Thoracic aorta (tissue), 2 donors: ENCODE measurements at places on chromosomes 5 and 9.

- DNase-seq = no peak
These were observed 222.5 kb downstream of the CHSY3 start for GRCh38 chr5:130126746-130127145.

DNA sequence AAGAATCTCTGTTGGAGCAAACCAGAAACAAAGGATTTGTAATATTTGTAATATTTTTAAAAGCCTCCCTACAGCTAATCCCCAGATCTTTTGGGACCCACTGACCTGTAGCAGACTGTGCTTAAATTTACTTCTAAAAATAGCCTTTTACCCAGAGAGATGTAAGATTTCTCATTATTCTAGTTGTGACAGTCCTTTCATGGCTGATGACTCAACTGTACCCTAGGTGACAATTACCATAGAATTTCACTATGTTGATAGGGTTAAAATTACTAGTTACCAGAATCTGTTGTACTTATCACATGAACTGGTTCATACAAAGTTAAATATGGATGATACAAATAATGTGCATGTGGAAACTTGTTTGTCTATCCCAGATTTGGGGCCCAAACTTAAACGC, 543.9 kb upstream of the SEMA6A start:
- DNase-seq = no peak

- DNase-seq = peak; percentile 32
These were observed 76.1 kb downstream of the NREP start for GRCh38 chr5:111680737-111681413.

- DNase-seq = no peak
These were observed 185.3 kb upstream of the WWC1 start for GRCh38 chr5:168106008-168106761.

GRCh38 chr5:79172269-79172668, 60.7 kb downstream of the BHMT start:
- no peak for DNase-seq

DNA sequence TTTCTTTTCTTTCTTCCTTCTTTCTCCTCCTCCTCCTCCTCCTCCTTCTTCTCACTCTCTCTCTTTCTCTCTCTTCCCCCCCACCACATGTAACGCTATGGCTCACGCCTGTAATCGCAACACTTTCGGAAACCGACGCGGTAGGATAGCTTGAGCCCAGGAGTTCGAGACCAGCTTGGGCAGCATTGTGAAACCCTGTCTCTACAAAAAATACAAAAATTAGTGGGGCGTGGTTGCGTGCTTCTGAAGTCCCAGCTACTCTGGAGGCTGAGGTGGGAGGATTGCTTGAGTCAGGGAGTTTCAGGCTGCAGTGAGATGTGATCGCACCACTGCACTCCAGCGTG, 736 bp upstream of the GLDC start:
- no peak for DNase-seq

- DNase-seq = no peak
These were observed 186.7 kb upstream of the TLX3 start for GRCh38 chr5:171122372-171122771.

GRCh38 chr9:13555989-13556500, 276.6 kb upstream of the MPDZ start:
- DNase-seq = no peak

- DNase-seq = no peak
These were observed 45.6 kb downstream of the CNTRL start for GRCh38 chr9:121120386-121120785.

DNA sequence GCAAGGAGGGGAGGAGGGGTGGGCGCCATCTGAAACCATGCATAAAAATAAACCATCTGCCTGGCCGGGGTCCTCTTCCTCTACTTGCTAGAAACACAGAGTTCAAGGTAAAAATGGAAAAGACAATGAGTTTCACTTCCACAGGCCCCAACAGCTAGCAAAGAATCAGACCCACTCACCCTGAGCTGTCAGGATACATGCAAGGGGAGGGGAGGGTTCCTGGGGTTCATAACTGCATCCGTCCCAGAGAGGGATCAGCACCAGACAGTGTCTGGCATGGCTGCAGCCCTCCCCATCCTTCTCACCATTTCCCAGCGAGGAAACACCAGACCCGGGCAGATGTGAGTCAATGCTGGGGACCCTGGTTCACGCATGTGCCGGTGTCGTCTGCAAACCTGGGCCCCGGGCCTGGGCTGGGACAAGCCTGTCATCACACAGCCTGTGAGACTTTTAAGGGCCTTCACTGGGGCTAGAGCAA, 55.4 kb downstream of the SEMA4D start:
- no peak for DNase-seq

- no peak for DNase-seq
These were observed 142.1 kb downstream of the AGTPBP1 start for GRCh38 chr9:85599540-85600105.

DNA sequence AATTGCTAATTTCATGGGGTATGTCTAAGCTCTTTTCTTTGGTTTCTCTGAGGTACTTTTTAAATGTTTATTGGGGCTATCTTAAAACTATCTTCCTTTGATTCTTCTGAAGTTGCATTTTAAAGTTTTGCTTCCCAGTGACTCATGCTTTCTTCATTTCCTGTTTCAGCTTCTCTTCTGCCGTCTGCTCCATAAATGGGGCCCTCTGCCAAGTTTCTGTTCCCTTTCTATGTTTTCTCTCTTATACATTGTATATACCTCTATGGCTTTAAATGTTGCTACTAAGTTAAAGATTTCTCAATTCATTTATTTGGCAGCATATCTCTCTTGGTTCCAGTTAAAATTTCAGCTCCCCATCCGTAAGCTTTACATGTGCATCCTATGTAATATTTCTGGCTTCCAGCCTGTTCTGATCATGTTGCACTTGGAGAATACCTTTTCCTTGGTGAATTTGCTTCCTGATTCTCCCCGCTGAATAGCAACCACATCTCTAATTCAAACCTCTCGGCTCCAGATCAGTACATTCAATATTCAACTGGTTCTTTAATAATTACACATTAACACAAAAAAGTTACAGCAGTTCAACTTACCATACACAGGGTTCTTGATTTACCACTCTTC, 125.3 kb downstream of the ST8SIA4 start:
- no peak for DNase-seq

DNA sequence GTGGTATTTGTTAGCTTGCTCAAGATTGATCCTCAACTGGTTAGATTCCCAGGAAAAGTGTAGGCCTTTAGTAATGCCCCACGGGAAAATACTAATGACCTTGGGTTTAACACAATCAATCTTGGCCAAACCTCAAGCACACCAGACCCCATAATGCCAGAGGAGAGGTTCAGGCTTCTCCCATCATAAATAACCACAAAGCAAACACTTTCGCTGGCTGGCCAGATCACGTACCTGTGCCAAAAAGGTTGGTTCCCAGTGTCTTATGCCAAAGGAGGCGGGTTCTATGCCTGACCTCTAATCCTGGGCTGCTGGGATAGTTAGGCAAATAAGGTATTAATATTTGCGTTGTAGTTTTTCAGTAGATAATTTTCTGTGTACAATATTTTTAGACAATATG, 379.2 kb upstream of the CDH18 start:
- no peak for DNase-seq

GRCh38 chr9:7297521-7297920, 502.1 kb downstream of the DMAC1 start:
- DNase-seq = no peak

GRCh38 chr9:92160786-92161185, 45.6 kb upstream of the SPTLC1 start:
- DNase-seq = no peak

GRCh38 chr9:69323861-69324260, 1.2 kb upstream of the ENTREP1 start:
- DNase-seq = no peak

- no peak for DNase-seq
These were observed 336.6 kb upstream of the PIK3R1 start for GRCh38 chr5:67878933-67879332.

- DNase-seq = no peak
These were observed 196.1 kb downstream of the ARRDC3 start for GRCh38 chr5:91187032-91187431.

DNA sequence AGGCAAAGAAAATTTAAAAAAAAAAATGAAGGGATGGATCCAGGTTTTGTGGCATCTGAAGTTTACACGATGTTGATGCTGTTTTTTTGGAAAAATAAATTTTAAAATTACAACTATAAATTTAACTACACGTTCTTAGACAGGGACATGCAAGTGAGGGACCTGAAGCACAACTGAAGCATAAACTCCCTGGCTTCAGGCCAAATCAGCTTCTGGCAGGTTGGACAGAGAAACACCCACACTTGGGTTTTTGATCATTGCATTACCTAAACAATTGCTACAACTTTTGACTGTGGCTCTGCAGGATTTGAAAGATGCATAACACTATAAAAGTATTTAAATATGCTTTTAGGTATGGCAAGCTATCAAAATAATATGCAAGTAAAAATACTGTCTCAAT, 1318.3 kb upstream of the DMAC1 start:
- no peak for DNase-seq

- DNase-seq = no peak
These were observed 104.0 kb downstream of the ATP10B start for GRCh38 chr5:160747987-160748386.

DNA sequence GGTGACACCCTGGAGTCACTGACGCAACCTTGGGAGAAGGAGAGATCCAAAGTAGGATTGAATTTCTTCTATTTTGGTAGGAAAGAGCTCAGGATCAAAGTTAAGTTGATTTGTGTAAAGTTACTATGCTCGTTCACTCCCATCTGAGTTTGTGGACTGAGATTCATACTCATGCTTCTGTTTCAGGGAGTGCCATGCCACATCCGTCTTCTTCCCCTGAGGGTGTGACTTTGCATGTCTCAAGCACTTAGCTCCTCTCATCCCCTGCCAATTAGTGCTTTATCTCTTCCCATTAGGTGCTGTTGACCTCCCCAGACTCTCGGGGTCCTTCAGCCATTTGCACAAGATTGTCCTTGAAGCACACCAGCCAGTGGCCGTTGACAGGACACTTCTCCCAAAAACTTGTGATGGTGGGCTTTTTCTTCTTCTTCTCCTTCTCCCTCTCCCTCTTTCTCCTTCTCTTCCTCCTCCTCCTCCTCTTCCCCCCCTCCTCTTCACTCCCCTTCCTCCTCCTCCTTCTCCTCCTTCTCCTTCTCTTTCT, 232.2 kb upstream of the KLF4 start:
- DNase-seq = no peak

- no peak for DNase-seq
These were observed 204.4 kb upstream of the IER5L start for GRCh38 chr9:129382281-129383018.

GRCh38 chr9:125227761-125228160, 13.4 kb downstream of the HSPA5 start:
- DNase-seq = no peak
